Adipose tissue (tissue), 3 donors: ENCODE measurements at places on chromosomes 2 and 18. TPM values are rescaled to one million over a fixed set of nuclear protein-coding genes. Genes with fewer than 3 reads are reported as not detected.

Gene CCDC68
- 1.8 TPM for polyA plus RNA-seq

Gene CEP192
- polyA plus RNA-seq = 6.2 TPM

Gene TET3
- polyA plus RNA-seq = 2.3 TPM

Gene CD207
- 0.67 TPM for polyA plus RNA-seq

Gene CNGA3
- not detected for polyA plus RNA-seq

Gene SLC40A1
- polyA plus RNA-seq = 58.0 TPM

Gene IL1B
- polyA plus RNA-seq = 1.0 TPM

Gene CXCR4
- 9.2 TPM for polyA plus RNA-seq

Gene CXCR2
- 8.1 TPM for polyA plus RNA-seq

Gene TOGARAM2
- 3.0 TPM for polyA plus RNA-seq

Gene C2orf66
- polyA plus RNA-seq = 0.06 TPM

Gene SIGLEC15
- polyA plus RNA-seq = 0.11 TPM
